ENCODE measurements at places on chromosomes 2 and 18. TPM values are rescaled to one million over a fixed set of nuclear protein-coding genes. Genes with fewer than 3 reads are reported as not detected.

The PRKRA gene
- total RNA-seq: 134 TPM

The ERBB4 gene
- 5.5 TPM for total RNA-seq

The ARHGAP28 gene
- 41.2 TPM for total RNA-seq

The COL4A3 gene
- total RNA-seq: 3.9 TPM

The CGREF1 gene
- 11.6 TPM for total RNA-seq

The DSG2 gene
- total RNA-seq: 48.2 TPM

The PAIP2B gene
- total RNA-seq: 6.3 TPM

The AQP12B gene
- 0.96 TPM for total RNA-seq

The REG3A gene
- 3.6 TPM for total RNA-seq

The OTOS gene
- not detected for total RNA-seq

The WNT6 gene
- 3.9 TPM for total RNA-seq

The GRB14 gene
- total RNA-seq: 0.48 TPM

The CFAP65 gene
- total RNA-seq: 2.9 TPM

The CD207 gene
- 0.96 TPM for total RNA-seq

The AMER3 gene
- total RNA-seq: 1.2 TPM

The OLA1 gene
- 17.3 TPM for total RNA-seq

The NFATC1 gene
- 50.8 TPM for total RNA-seq
